Stimulated activated CD8-positive, alpha-beta memory T cell treated with anti-CD3 and anti-CD28 coated beads, Interleukin-7, amount 100 ng/mL, for 24 hours (primary cell): ENCODE measurements at places on chromosomes 11 and 22.

GRCh38 chr22:20014526-20015186 lies 2.0 kb downstream of the ARVCF start:
- DNase-seq = no peak

DNA sequence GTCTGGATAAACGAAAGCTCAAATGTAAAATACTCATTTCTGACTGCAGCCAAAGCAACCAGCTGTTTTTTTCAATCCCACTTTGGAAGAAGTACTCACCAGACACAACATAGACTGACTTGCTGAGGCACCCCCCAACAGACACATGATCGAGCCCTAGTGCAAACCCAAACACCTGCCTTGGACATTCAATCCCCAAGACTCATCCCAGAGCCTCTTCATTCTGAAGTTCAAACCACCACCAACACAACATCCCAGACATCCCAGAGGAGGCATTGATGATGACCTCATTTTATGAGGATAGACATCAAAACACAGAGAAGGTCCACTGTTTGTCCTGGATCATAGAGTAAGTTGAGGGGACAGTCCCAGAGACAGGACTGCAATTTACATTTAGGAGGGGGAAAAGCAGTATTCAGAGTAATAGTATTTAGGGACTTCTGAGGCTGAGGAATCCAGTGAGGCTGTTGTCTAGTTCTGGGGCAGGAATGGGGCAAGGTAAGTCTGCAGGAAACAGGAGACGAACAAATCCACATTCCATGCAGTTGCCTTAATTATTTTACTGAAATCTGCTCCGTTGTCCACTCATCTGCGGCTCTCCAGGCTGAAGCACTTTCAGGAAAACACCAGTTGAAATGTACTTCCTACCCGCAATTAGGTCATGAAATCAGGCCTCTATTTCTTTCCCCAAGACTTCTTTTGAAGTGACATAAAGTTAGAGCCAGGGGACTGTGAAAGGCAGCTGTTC lies 54.8 kb downstream of the CLPB start:
- DNase-seq = no peak

- DNase-seq = no peak
Observed at GRCh38 chr22:28541137-28541536, 138.5 kb downstream of the TTC28 start.

DNA sequence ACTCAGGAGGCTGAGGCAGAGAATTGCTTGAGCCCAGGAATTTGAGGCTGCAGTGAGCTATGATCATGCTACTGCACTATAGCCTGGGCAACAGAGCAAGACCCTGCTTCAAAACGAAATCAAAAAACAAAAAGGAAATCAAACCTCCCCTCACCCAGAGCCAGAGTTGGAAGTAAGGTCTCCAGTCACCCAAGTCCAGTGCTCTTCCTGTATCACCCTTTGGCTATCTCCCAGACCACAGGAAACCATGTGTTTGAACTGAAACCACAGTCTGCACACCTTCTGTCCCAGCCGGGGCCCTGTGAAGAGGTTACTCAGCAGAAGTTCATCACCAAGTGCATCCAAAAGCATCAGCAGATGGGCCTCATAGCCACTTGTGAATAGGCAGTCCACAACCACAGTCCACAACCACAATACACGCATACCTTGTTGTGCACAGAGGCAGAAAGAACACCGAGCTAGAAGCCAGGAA lies 4.6 kb downstream of the MYH9 start:
- DNase-seq = no peak

DNA sequence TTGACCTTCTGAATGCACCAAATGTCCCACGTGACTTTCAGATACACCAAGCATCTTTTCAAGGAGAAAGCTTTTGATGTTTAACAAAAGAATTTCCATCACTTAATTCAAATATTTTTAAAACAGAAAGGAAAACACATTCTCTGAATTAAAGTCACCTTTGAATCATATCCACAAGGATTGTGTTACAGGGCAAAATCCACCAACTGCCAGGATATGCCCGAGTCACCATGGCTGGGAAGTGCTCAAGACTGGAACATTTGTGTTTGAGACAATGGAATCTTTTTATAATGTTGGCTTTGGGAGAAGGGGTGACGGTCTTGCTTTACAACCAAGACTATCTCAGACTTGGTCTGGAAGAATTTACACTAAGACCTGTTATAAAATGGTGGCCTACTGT lies 40.8 kb downstream of the BID start:
- no peak for DNase-seq

DNA sequence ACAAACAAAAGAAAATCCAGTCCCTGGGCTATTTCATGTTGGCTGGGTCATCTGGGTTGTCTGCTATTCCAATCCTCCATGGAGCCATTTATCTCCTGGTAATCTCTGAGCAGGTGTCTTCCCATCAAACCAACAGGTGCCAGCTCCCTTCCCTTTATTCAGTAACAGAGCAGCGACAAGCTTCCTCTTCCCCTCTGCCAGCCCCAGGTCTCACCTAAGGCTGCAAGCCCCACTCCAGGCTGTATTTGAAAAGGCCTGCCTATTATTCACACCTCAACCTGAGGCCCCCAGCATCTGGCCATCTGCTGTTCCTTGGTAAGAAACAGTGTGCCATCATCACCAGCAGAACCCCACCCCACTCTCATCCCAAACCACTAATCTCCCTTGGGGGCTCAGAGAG lies 436.2 kb downstream of the BUD13 start:
- DNase-seq = no peak

- no peak for DNase-seq
Observed at GRCh38 chr11:65492637-65493366, 6.0 kb upstream of the MALAT1 start.

DNA sequence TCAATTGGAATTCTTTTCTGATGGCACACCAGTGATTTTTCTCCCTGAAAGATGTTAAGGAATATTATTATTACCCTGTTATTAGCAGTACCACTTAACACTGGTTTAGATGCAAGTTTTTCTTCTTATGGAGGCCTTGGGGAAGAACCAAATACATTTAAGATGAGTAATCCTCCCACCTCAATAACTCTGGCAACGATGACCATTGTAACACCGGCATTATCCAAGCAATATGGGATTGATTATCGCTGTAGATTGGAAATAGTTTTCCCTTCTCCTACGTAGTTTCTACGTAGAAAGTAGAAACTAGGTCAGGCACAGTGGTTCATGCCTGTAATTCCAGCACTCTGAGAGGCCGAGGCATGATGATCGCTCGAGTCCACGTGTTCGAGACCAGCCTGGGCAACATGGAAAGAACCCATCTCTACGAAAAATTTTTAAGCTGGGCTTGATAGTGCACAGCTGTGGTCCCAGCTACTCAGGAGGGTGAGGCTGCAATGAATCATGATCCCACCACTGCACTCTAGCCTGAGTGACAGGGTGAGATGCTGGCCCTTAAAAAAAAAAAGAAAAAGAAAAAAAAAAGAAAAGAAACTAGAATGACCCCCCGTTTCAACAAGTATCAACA lies 45.5 kb downstream of the PACSIN2 start:
- no peak for DNase-seq

DNA sequence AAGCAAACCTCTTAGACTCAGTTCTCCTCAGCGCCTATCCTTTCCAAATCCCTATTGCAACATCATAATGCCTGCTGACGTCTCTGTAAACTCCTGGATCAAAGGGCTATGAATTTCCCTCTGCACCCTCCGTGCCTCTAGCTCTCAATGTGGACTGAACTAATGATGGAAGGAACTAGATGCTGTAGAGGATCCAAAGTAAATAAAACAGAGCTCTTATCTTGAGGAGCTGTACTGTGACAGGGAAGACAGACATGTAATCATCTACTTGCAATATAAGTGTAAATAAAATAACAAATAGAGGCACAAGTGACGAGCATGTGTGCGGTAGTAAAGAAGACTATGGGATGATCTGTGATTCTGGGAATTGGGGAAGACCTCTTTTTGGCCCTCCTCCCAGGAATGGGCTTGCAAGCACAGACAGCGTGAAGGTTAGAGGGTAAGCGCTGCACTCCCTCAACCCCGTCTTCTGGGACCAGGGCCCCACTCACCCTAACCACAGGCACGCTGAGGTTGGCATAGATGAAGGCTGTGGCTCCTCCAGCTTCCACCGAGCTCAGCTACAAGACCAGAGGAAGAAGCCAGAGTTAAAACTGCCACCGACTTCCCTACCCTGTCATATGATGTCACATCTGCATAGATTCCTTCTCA lies 42.2 kb downstream of the P4HA3 start:
- no peak for DNase-seq

DNA sequence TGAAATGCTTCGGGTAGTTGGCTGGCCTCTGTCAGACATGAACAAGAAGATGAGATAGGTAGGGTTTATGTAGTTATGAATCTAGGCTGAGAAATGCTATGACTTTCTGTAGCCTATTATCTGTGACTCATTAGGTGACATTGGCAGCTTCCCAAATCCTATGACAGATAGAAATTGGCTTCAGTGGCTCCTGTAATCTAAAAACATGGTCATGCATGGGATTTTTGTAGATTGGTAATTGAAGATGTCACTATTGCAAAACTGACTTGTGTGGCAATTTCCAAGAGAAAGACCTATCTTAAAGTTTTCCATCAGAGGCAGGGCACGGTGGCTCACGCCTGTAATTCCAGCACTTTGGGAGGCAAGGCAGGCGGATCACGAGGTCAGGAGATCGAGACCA lies 29.4 kb upstream of the GRIK4 start:
- DNase-seq = no peak
